ENCODE measurements at places on chromosomes 6 and 20.

GRCh38 chr20:50341880-50342637 lies 151.4 kb downstream of the CEBPB start:
- DNase-seq: peak; percentile 35

DNA sequence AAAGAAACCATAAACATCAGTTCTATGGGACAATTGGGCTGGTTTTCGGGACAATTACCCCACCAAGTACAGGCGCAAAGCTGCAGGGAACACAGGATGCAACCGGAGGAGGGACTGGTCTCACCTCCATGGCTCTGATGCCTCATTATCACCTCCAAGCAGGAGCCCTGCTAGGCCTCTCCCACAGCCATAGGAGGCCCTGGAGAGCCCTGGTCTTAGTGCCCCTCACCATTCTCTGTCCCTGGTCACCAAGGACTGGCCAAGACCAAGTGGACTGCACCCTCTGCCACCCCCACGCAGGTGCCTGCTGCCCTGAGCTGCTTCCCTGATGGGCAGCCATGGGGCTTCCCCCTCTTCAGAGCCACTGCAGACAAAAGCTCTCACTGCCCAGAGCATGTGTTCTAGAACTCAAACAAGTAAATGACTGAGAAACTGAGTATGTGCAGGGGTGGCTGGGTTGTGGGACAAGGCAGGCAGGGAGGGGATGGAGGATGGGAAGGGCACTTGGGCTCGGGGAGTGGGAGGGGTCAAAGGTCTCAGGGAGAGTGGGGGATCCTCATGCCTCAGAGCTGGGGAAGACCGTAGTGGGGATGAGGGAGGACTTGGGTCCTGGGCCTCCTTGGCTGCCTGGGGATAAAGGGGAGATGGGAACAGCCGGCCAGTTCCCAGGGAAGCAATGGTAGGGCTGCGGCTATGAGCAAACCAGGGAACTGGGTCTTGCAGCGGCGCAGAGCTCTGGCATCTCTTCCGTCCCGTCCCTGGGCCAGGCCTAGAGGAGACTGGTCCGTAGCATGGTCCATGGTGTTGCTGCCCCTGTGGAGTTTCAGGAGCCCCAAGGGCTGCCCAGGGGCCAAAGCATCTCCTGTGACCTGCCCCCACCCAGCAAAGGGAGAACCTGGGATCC lies 435.1 kb downstream of the PREX1 start:
- no peak for DNase-seq

- DNase-seq: peak; percentile 17
Observed at GRCh38 chr6:105779110-105779509, 307.0 kb upstream of the PRDM1 start.

DNA sequence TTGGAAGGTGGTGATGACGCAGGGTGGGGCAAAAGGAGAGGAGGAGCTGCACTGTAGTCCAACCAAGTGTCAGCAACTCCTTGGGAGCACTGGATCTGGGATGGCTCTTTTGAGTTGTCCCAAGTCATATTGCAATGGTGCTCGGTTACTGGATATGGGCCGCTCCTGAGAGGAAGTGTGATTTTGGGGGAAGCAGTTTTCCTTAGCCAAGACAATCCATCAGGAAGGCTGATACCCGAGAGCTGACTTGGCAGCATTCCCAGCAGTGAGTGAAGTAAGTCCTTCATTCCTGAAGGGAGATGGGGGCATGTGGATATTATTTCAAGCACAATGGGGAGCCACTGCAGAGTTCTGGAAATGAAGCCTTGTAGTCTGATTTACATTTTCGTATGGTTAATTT lies 354.1 kb downstream of the RFPL4B start:
- no peak for DNase-seq

GRCh38 chr6:15017261-15017660 lies 228.6 kb upstream of the JARID2 start:
- DNase-seq: peak; percentile 10

DNA sequence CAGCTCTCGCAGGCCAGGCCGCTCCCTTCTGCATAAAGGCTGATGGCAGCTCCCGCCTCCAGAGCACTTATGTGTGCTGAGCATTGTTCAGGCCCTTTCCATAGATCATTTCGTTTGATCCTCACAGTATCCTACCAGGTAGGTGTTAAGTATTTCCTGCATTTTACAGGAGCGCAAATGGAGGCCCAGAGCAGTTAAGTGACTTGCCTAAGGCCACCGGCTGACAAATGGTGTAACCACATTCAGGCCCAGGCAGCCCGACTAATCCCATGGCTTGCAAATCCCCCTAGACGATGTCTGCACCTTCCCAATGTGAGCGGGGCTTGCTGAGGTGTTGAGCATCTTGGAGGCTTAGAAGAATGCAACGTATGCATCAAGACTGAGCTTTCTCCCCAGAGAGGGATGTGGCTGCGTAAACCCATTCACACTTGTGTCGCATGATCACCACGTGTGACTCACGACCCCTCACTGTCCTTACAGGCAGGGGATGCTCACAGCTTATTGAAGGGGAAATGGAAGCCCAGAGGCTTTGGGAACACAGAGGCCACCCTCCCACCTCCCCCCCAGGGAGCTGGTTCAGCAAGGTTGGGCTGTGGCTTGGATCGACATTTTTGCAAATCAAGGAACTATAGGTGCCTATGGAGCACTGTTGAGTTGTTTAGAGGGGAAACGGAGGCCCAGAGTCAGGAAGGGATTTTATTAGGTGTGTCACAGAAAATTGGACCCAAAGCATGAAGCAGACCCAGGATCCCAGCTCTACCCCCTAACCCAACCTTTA lies 7.0 kb downstream of the BPIFB2 start:
- DNase-seq: no peak

GRCh38 chr6:130697271-130697994 lies 129.8 kb upstream of the SMLR1 start:
- no peak for DNase-seq

GRCh38 chr6:46816626-46817025 lies 23.4 kb downstream of the MEP1A start:
- no peak for DNase-seq

GRCh38 chr6:97145691-97146090 lies 137.3 kb downstream of the MMS22L start:
- DNase-seq: no peak

- DNase-seq: peak; percentile 7
Observed at GRCh38 chr6:161242779-161243693, 30.8 kb downstream of the AGPAT4 start.

DNA sequence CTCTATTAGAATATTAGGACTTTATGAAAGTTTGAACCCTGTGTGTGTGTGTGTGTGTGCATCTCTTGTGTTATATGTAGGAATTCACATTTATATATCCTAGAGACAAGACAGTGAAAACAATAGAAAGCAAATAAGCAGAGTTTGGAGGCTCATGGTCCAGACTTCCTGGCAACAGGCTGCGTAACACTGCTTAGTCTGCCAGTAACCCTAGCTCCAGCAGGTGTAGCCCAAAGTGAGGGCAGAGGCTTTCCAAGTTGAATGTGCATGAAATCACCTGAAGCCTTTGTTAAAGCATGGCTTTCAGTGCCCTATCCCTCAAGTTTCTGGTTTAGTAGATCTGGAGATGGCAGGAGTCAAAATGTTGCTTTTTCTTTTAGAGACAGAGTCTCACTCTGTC lies 569.9 kb downstream of the KIF16B start:
- no peak for DNase-seq

GRCh38 chr6:158707120-158707820 lies 57.4 kb downstream of the SYTL3 start:
- DNase-seq: no peak

- no peak for DNase-seq
Observed at GRCh38 chr6:85283436-85283835, 166.4 kb upstream of the NT5E start.

GRCh38 chr6:100339574-100340255 lies 125.0 kb downstream of the SIM1 start:
- DNase-seq: no peak

DNA sequence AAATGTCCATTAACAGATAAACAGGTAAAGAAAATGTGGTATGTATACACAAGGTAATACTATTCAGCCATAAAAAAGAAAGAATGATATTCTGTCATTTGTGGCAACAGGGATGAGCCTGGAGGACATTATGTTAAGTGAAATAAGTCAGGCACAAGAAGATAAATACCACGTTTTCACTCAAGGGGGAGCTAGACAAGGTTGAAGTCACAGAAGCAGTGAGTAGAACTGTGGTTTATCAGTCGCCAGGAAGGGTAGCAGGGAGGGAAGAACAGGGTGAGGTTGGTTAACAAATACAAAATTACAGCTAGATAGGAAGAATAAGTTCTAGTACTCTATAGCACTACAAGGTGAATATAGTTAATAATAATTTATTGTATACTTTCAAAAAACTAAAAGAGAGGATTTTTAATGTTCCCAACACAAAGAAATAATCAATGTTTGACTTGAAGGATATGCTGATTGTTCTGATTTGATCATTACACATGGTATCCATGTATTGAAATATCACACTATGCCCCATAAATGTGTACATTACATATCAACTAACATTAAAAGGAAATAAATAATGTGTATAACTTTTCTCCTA lies 21.1 kb downstream of the RTN4IP1 start:
- DNase-seq: peak; percentile 34

DNA sequence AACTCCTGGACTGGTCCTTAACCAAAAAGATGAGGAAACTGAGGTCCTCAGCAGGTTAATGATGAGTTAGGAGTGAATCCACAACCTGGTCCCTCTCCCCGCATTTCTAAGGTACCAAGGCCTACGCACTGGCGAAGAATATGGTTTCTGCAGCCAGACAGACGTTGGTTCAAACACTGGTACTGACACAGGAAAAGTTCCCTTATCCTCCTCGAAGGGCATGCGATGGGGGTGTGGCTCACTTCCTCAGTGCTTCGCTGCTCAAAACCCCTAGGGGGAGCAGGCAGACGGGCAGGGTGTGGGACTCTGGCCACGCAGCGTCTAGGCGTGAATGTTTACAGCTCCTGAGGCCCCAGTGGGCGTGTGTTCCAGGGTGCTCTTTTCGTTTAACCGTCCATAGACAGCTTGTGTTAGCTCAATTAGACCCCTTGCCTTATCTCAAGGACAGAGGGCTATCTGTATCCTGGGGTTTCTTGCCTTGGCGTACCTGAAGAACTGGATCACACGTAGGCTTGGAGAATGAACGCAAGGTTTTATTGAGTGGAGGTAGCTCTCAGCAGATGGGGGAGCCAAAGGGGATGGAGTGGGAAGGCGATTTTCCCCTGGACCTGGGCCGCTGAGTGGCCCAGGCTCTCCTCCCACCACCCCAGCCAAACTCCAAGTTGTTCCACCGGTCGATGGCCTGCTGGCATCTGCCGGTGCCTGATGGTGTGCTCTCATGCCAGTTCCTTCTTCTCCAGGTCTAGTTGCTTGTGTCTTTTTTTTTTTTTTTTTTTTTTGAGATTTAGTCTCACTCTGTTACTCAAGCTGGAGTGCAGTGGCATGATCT lies 31.8 kb upstream of the PTPN1 start:
- peak; percentile 77 for DNase-seq

GRCh38 chr6:85405175-85405852 lies 44.6 kb upstream of the NT5E start:
- DNase-seq: no peak

DNA sequence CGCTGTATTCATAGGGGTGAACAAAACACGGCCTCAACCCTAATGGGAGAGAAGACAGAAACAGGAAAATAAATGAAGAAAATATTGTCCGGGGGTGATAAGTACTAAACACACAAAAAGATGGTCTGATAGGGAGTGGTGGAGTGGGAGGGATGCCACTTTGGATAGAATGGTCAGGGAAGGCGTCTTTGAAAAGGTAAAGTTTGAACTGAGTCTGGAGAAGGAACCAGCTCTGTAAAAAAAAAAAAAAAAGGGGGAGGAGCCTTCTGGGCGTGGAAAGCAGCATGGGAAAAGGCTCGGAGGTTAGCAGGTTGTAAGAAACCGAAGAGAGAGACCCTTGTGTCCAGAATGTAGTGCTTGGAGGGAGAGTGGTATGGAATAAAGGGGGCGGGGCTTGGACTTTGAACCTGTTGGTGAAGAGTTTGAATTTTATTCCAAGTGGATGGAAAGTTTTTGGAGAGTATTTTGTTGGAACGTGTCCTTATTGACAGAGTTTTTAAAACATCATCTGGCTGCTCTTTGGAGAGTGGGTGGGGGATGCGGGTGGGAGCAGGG lies 1.8 kb downstream of the CHMP4B start:
- DNase-seq: no peak

GRCh38 chr6:158081657-158081935 lies 86.5 kb downstream of the SERAC1 start:
- DNase-seq: no peak

DNA sequence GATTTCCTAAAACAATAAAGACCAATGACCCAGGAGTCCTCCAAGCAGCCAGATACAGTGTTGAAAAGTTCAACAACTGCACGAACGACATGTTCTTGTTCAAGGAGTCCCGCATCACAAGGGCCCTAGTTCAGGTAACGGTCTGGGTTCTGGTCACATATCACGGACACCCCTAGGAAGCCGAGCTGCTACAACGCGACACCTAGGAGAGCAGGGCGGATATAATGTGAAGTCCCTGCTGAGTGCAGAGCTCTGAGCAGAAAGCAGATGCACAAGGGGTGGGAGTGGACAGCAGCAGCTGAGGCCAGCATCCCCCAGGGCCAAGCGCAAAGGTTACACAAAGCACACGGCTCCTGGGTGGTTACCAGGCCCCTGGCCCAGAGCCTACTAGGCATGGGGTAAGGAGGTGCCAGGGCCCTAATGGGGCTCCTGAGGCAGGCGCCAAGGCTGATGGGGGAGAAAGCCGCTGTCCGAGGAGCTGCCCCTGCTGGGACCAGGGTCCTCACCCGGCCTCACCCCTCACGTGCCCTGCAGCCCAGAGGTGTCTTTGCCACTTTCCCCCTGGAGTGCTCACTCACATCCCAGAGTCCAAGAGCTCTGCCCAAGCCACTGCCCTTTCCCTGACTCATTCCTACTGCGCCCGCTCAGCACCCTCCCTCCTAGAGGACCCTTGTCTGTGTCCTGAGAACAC lies 8.4 kb downstream of the CST7 start:
- DNase-seq: peak; percentile 4

GRCh38 chr20:63846128-63846771 lies 15.0 kb upstream of the ABHD16B start:
- DNase-seq: no peak

DNA sequence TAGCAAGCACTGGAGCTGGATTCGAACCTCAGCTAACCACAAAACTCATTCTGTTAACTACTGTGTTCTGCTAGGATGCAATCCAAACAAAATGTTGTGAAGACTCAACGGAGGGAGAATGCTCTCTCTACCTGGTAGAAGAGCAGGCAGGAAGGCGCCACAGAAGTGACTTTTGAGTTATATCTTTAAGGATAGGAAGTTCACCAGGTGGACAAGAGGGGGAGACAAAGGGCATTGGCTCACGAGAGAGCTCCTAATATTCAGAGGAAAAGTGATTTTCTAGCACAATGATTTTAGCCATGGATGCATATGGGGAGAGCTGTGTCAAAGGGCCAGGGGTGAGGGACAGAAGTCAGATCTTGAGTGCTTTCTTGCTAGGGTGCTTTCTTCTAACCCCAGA lies 108.4 kb upstream of the MAFB start:
- DNase-seq: peak; percentile 50

GRCh38 chr6:40436685-40437604 lies 150.2 kb downstream of the LRFN2 start:
- DNase-seq: peak; percentile 64

- no peak for DNase-seq
Observed at GRCh38 chr20:52601295-52601971, 370.7 kb upstream of the TSHZ2 start.

Data from DND-41 (cell line).